ENCODE measurements at places on chromosomes 1 and 21.

DNA sequence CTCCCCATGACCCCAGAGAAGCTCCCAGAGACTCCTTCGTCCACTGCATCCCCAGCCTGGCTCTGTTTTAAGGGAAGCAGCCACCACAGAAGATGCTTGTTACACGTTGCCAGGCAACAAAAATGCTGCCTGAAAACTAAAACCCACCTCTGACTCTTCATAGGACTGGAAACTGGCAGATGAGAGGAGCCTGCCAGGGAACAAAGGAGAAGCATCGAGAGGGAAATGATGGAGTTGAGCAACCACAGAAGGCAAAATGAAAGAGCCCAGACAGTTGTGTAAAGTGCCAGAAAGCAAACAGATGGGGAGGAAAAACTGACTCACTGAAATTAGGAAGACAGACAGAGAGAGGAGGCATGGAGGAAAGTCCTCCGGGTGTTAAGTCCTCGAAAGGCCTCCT, 118.4 kb downstream of the KCNN3 start:
- no peak for DNase-seq

- DNase-seq = no peak
These were observed 51.7 kb downstream of the TOR1AIP2 start for GRCh38 chr1:179825798-179826460.

DNA sequence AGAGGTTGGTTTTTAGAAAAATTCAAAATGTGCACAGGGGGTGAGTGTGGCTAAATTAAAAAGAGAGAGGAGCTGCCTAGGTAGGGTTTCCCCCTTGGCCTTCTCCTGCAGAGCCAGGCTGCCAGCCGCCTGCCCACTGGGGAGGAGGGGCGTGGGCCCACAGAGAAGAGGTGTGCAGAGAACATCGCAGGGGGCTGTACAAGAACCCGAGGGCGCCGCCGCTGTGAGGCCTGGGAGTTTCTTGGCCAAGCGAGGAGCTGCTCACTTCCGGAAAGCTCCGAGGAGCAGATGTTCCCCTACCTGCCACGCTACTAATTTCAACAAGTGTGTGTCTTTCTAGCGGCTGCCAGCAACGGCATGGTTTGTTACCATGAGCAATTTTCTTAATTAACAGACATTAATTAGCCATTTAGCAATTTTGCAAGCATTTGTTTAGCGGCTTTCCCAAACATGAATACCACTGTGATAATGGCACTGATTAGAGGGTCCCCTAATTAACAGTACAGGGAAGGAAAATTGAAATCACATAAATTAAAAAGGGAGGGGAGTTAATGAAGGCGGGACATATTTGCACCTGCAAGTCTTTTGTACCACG, 59.7 kb downstream of the MRPL37 start:
- no peak for DNase-seq

GRCh38 chr1:227901906-227902640, 45.7 kb downstream of the WNT9A start:
- DNase-seq = no peak

- no peak for DNase-seq
These were observed 20.9 kb downstream of the RWDD3 start for GRCh38 chr1:95254959-95255358.

DNA sequence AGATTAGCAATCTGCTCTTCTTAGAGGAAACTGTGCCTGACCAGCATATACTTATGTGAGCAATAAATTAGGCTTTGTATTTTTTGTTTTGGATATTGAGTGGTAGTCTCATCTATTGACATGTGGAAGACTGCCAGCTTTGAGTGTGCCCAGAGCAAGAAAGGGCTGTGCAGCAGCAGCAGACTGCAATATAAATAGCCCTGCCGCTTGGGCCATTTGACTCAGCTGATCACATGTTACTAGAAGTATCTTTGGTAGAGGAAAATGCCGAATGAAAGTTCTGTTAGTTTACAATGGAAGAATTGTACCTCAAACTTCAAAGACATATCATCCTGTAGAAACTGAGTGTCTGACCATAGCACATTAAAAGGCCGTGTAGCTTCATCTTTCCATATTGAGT, 9.1 kb upstream of the PSMB2 start:
- DNase-seq = no peak

- DNase-seq = no peak
These were observed 6.1 kb downstream of the PRXL2B start for GRCh38 chr1:2592672-2593071.

GRCh38 chr1:1005774-1006304, 5.9 kb upstream of the HES4 start:
- DNase-seq = no peak

DNA sequence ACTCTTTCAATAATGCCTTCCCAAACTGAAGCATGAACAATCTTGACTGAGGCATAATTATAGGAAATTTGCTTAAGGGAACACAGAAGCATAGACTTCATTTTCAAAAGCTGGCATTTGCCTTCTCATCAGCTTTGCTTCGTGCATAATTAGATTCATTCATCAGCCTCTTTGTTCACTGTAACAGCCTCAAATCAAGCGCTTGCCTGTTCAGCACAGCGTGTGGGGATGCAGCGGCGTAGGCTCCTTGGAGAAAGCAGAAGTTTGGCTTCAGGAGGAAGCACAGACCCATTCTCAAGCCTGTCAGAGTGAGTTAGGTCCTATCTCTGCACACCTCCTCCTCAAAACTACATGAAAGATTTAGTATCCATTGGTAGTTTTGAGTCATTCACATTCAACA, 246.4 kb upstream of the MAP1LC3C start:
- DNase-seq = no peak

DNA sequence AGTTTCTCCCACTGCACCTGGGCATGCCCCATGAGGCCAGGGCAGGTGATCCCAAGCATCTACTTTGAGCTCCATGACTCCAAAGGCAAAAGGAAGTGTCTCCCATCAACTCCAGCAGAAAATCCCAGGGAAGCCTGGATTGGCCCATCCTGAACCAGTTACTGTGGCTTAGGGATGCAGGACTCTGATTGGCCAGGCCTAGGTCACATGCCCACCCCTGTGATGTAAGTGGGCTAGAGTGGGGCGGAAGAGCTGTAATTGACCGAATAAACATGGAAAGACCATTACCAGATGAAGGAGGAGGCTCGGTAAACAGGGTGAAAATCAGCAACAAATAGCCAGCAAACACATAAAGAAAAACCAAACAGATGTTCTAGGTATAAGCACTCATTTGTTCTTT, 45.2 kb downstream of the MATN1 start:
- DNase-seq = no peak

GRCh38 chr1:154703170-154703569, 95.2 kb upstream of the ADAR start:
- DNase-seq = no peak

DNA sequence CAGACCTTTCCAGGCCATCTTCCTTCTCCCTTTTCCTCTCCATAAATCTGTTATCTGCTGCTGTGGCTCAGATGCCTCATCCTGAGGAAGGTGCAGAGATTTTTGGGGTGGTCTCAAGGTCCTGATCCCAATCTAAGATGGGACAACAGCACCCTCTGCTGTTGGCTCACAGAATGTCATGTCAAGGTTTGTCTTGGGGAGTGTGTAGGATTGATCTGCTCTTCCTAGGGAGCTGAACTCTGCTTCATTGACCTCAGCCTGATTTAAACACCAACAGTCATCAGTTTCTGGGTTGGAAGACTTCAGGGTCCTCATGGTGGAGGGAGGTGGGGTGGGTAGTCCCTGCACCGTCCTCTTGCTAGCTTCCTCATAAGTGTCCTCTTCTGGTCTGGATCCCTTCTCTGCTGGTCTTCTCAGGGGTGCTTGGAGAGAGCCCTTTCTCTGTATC, 62.8 kb upstream of the LAX1 start:
- DNase-seq = peak; percentile 11

Data from activated naive CD4-positive, alpha-beta T cell (primary cell).